ENCODE measurements at places on chromosomes 3 and 15. TPM values are rescaled to one million over a fixed set of nuclear protein-coding genes. Genes with fewer than 3 reads are reported as not detected.
A peak's percentile ranks its signal among the peaks of the same experiment; 100 is the strongest.

Gene SPINT1
- total RNA-seq: 1.6 TPM

Gene TUSC7
- total RNA-seq: not detected

Gene GASK1A
- not detected for total RNA-seq

Gene GOLGA8K
- 0.69 TPM for total RNA-seq

Gene RLBP1
- not detected for total RNA-seq

- H3K4me1 ChIP-seq: peaks cover 21% of the 10 kb centered on the region
- peaks cover 66% of the 10 kb centered on the region for H3K27me3 ChIP-seq
- H3K36me3 ChIP-seq: no peaks in the 10 kb centered on the region
- peak within 1 kb of the TSS; percentile 33 for H3K4me3 ChIP-seq
- no peak for DNase-seq
These were observed at the start of gene LINGO1 for GRCh38 chr15:77632534-77633133. Gene LINGO1, minus strand, starts transcription at chr15:77632912. Its CDS starts 597 bp downstream, at chr15:77632315.

DNA sequence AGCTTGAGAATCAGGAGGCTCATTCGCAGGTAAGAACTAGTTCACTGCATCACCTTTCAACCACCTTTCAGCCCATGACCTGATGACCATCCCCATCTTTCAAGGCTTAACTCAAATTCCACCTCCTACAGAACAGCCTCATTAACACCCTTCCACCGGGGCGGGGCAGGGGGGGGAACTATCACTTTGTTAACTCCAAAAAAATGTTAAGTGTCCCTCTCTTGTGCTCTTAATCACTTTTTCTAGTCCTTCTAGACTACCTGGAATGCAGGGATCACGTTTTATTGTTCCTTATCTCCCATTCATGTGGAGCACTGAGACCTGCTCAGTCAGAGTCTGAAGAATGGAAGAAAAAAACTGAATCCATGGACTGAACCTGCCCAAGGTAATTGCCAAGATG is 51.8 kb downstream of the ATP13A4 start:
- no peak overlapping the region for H3K4me3 ChIP-seq
- no peaks in the 10 kb centered on the region for H3K27me3 ChIP-seq
- no peak overlapping the region for H3K27ac ChIP-seq
- no peaks in the 10 kb centered on the region for H3K36me3 ChIP-seq

DNA sequence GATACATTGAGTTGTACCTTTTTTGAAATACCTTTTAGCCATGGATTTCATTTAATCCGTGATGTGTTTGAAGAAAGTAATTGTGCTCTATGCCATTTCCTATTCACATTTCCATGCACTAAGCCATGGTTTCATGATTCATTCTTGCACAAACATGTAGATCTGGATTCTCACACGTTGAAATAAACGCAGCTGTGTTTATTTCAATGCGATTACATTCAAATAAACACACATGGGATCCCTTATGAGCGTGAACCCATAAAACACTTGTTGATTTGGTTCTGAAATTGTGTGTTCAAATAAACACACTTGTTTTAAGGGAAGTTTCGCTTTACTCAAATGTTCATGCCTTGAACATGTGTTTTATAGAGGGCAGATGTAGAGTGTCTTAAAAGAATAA is 39.2 kb downstream of the BBX start:
- H3K4me3 ChIP-seq: no peak overlapping the region
- no peak overlapping the region for H3K27ac ChIP-seq
- no peaks in the 10 kb centered on the region for H3K36me3 ChIP-seq
- peaks cover 5% of the 10 kb centered on the region for H3K4me1 ChIP-seq

- H3K4me1 ChIP-seq: peaks cover 41% of the 10 kb centered on the region
- DNase-seq: peak; percentile 16
- no peak overlapping the region for H3K4me3 ChIP-seq
- H3K36me3 ChIP-seq: peaks cover 3% of the 10 kb centered on the region
- no peaks in the 10 kb centered on the region for H3K27me3 ChIP-seq
These were observed 47.0 kb downstream of the ZNF609 start for GRCh38 chr15:64507293-64507802.

DNA sequence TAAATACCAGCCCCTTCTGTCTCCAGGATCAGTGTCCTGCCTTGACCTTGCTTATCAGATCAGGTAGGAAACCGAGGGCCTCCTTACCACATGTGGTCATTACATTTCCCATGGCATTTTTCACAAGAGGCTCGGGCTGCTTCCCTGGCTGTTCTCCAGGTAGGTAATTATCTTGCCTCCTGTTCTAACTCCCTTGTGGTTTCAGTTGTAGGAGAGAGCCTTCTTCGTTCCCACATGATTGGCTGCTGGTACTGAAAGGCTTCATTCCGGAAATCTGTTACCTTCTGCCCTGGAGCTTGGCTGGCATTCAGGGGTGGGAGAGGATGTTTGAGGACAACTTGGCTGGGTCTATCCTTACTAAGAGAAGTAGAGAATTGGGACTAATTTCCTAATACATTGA is 46.8 kb upstream of the RORA start:
- no peak overlapping the region for H3K4me3 ChIP-seq
- no peaks in the 10 kb centered on the region for H3K4me1 ChIP-seq
- no peak overlapping the region for H3K27ac ChIP-seq
- peaks cover 17% of the 10 kb centered on the region for H3K27me3 ChIP-seq
- DNase-seq: no peak

DNA sequence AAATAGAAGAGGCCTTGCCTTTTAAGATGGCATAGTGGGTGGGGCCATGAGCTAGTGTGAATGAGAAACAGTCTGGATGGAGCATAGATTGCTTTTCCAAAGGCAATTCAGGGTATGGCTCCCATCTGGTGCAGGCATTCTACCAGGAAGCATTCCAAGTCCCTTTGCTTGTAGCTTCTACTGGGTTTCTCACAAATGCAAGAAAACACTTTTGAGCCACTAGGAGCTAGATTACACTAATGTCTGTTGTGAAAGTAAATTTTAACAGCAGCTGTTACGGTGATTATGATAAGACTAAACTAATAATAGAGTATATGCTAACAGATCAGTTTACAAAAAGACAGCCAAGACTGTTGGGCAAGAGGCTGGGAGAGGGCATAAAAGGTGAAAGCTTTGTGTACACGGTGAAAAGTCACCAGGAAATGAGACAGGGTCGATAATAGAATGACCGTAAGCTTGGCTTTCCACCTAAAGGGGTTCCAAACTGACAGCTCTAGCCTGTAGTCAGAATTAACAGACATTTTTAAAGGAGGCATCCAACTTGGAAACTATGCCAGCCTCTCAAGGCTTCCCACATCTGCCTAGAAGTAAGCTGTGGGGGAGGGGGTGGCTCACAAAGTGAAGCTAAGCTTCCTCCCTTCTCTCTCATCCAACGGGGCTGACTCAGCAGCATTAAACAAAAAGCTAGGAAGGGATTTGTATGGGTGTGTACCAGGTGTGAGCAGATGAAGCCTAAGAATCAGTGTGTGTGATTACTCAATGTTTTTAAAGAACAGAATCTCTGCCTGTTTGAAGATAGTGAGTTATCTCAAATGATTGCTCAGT is 61.1 kb upstream of the GPD1L start:
- H3K4me1 ChIP-seq: no peaks in the 10 kb centered on the region
- no peaks in the 10 kb centered on the region for H3K27me3 ChIP-seq
- no peak overlapping the region for H3K27ac ChIP-seq
- H3K36me3 ChIP-seq: no peaks in the 10 kb centered on the region

GRCh38 chr3:45583021-45583851 is 11.3 kb upstream of the LIMD1 start:
- no peaks in the 10 kb centered on the region for H3K27me3 ChIP-seq
- no peak overlapping the region for H3K4me3 ChIP-seq
- H3K36me3 ChIP-seq: no peaks in the 10 kb centered on the region
- H3K4me1 ChIP-seq: no peaks in the 10 kb centered on the region
- no peak for DNase-seq

GRCh38 chr15:89105147-89105546 is 16.9 kb downstream of the ABHD2 start:
- peaks cover 26% of the 10 kb centered on the region for H3K36me3 ChIP-seq
- no peaks in the 10 kb centered on the region for H3K27me3 ChIP-seq
- H3K27ac ChIP-seq: no peak overlapping the region
- H3K4me1 ChIP-seq: peaks cover 12% of the 10 kb centered on the region

GRCh38 chr15:58159827-58160386 is 21.7 kb downstream of the AQP9 start:
- H3K36me3 ChIP-seq: no peaks in the 10 kb centered on the region
- H3K27ac ChIP-seq: no peak overlapping the region
- no peaks in the 10 kb centered on the region for H3K4me1 ChIP-seq
- peaks cover 18% of the 10 kb centered on the region for H3K27me3 ChIP-seq

GRCh38 chr3:171776411-171776810 is 33.9 kb downstream of the PLD1 start:
- no peaks in the 10 kb centered on the region for H3K27me3 ChIP-seq
- no peaks in the 10 kb centered on the region for H3K4me1 ChIP-seq
- H3K27ac ChIP-seq: no peak overlapping the region
- H3K36me3 ChIP-seq: no peaks in the 10 kb centered on the region

- no peaks in the 10 kb centered on the region for H3K4me1 ChIP-seq
- no peak overlapping the region for H3K27ac ChIP-seq
- peaks cover 9% of the 10 kb centered on the region for H3K27me3 ChIP-seq
- H3K4me3 ChIP-seq: no peak overlapping the region
- H3K36me3 ChIP-seq: no peaks in the 10 kb centered on the region
- no peak for DNase-seq
These were observed 101.6 kb upstream of the NR2E3 start for GRCh38 chr15:71708741-71709140.

GRCh38 chr15:48667701-48668100 is 22.2 kb upstream of the FBN1 start:
- no peaks in the 10 kb centered on the region for H3K27me3 ChIP-seq
- H3K27ac ChIP-seq: no peak overlapping the region
- H3K36me3 ChIP-seq: no peaks in the 10 kb centered on the region
- no peak for DNase-seq
- H3K4me3 ChIP-seq: no peak overlapping the region

- no peak overlapping the region for H3K27ac ChIP-seq
- no peak overlapping the region for H3K4me3 ChIP-seq
These were observed 154.0 kb upstream of the CTDSPL start for GRCh38 chr3:37707428-37708372.

DNA sequence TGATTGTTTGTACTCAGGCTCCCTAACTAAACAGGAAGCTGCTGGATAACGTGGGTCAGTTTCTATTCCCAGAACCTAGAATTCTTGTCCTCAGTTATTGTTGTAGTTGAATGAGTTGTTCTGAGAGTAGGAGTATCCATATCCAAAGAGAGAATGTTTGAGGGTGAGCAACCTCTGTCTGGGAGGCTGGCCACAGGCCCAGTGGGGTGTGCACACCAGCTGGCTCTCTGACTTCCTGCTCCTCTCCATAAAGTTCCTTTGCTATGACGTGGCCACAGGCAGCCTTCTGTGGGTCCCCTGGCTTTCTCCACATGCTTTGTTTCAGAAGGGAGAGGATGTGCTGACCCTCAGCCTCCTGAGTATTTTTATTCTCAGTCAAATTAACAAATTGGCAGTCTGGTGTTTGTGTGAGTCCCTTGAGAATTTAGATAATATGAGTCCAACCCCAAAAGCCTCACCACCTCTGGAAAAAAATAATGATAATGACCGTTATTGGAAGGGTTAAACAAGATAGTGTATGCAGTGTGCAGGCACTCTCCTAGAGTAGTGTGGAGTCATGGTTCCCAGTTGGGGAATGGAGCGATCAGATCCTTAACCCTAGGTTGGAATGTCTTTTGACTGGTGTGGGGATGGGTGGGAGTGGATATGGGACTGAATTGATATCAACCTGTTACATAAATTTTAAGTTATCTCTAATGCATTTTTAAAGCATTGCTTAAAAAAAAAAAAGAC is 47.6 kb upstream of the MED12L start:
- H3K4me1 ChIP-seq: no peaks in the 10 kb centered on the region
- no peaks in the 10 kb centered on the region for H3K27me3 ChIP-seq

Measured in CD4-positive, alpha-beta T cell (primary cell).